NCI-H510A treated with DMSO at 0.1 percent for 48 hours (cell line): ENCODE measurements at places on chromosomes 2 and 18.

- no peak for DNase-seq
These were observed 977.6 kb downstream of the SUCLG1 start for GRCh38 chr2:83481436-83481835.

- no peak for DNase-seq
These were observed at the start of gene ZEB2 for GRCh38 chr2:144519934-144520731. TSS of gene ZEB2 (minus strand) at chr2:144520119. CDS start at chr2:144517350, 2,769 bp downstream.

- DNase-seq = no peak
These were observed 62.7 kb downstream of the CCDC148 start for GRCh38 chr2:158393886-158394285.

DNA sequence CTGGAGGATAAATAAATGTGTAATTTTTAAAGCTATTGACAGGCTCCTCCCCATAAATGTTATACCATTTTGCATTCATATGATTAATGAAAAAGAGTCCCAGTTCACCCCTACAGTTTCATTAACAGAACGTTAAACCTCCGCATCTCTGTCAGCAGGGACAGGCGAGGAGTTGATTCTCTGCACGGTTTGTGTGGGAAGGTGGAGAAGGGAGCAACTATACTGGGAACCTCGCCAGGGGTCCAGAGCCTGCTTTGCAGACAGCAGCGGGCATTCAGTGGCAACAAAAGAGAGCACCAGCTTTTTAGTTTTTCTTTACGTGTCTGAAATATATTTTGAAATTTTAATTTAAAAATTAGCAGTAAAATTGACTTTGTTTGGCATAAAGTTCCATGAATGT lies 101.4 kb downstream of the FARSB start:
- no peak for DNase-seq

DNA sequence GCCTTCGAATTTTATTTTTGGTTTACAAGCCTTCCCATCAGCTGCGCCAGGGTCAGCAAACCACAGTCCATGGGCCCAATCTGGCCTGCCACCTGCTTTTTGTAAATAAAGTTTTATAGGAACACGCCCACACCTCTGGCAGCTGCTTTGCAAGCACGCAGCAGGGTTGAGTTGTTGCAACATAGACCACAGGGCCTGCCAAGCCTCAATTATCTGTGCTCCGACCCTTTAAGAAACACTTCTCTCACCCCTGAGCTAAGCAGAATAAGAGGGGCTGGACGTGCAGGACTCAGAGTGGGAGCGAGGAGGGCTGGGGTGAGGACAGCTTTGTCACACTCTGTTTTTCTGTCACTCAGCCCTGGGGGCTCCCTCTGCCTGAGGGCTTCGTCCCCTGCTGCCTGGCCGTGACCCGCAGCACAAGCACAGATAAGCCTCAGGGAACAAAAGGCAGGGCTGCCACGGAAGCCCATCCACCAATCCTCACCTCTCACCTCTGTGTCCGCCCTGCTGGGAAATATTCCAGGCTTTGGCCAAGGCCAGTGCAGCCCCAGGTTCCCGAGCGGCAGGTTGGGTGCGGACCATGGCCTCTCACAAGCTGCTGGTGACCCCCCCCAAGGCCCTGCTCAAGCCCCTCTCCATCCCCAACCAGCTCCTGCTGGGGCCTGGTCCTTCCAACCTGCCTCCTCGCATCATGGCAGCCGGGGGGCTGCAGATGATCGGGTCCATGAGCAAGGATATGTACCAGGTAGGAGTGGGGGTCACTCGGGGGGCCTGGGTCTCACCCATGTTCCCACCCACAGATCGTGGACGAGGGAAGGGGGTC lies at the start of gene AGXT:
Gene AGXT (plus strand): TSS at position 539 of the 823 bp plus-strand sequence. CDS start 42 bp downstream, at position 581.
- peak; percentile 46 for DNase-seq

GRCh38 chr2:15943378-15944280 lies 3.3 kb downstream of the MYCN start:
- no peak for DNase-seq

GRCh38 chr2:45687964-45688363 lies 36.5 kb downstream of the PRKCE start:
- no peak for DNase-seq

DNA sequence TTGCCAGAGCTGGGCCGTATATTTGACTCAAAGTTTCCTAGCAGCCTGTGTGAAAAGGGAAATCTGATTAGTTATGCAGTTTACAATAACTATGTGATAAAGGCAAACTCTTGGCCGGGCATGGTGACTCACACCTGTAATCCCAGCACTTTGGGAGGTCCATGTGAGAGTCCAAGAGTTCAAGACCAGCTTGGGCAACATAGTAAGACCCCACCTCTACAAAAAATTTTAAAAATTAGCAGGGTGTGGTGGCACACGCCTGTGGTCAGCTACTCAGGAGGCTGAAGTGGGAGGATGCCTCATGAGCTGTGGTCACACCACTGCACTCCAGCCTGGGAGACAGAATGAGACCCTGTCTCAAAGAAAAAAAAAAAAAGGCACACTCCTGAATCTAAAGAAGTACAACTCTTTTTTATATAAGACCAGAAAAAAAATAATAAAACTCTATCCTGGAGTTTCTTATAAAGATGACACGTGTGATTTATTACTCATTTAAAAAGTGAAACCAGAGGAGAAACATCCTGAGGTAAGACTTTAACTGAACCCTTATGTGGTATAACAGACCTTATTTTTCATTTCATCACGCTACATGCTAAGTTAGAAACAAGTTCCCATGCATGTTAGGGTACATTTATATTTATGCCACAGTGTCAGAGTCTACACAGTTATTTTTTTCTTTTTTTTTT lies 32.6 kb upstream of the KCMF1 start:
- DNase-seq = no peak

DNA sequence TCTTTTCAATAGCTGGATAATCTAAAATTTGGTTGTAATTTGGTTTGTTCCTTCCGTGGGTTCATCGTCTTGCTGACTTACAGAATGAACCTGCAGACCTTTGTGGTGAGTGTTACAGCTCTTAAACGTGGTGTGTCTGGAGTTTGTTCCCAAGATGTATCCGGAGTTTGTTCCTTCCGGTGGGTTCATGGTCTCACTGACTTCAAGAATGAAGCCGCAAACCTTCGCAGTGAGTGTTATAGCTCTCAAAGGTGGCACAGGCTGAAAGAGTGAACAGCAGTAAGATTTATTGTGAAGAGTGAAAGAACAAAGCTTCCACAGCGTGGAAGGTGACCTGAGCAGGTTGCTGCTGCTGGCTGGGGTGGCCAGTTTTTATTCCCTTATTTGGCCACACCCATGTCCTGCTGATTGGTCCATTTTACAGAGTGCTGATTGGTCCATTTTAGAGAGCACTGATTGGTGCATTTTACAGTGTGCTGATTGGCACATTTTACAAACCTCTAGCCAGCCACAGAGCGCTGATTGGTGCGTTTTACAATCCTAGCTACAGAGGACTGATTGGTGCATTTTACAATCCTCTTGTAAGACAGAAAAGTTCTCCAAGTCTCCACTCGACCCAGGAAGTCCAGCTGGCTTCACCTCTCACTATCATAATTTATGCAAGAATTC lies 16.6 kb downstream of the RALB start:
- no peak for DNase-seq

DNA sequence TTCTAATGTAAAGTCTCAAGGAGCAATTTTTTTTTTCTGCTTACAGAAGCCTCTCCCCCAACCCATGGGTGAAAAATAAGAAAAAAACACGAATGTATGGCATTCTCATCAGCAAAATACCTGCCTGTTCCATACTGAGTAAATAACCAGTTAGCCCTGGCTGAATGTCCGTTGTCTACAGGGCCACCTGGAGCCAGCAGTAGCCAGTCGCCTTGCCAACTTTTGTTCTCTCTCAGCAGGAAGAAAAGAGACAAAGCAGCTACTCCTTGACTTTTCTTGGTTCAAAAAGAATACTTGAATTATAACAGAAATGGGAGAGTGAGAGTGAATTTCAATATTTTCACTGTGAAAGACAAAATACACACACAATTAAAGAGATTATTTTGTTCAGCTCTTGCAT lies 532.9 kb upstream of the CRIM1 start:
- no peak for DNase-seq

DNA sequence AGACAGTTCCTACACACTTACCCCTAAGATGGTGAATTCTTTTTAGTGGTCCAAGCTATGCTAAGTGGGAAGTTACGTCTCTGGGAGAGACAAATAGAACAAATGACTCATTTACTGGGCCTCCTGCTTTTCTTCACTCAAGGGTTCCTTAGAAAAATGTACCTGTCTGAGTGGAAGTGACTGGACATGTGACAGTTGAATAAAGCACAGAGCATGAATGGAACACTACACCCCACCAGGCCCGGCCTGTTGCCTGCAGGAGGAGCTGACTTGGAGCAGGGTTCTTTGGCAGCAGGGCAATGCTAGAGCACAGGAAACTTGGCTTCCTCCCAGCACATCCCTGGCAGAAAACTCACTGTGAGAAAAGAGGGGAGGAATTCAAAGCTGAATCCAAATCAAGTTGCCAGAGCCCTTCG lies 451.0 kb upstream of the SETBP1 start:
- DNase-seq = no peak

DNA sequence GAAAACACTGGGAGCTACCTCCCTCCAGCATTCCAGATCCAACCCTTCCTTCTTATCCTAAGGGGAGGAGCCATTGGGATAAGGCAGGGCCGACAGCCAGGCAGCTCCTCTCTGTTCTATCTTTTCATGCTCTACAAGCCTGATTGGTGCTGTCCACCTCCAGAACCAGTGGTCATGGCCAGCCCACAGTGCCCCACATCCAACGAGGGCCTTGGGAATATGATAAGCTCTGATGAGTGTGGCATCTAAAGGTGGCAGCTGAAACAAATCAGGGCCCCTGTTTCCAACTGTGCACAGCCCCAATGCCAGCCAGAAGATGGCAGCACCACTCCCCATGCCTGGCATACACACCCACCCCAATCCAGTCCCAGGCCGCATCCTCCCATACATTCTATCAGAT lies 329.3 kb downstream of the C1D start:
- DNase-seq = peak; percentile 0

- no peak for DNase-seq
These were observed 26.2 kb downstream of the TAF4B start for GRCh38 chr18:26252411-26252810.

DNA sequence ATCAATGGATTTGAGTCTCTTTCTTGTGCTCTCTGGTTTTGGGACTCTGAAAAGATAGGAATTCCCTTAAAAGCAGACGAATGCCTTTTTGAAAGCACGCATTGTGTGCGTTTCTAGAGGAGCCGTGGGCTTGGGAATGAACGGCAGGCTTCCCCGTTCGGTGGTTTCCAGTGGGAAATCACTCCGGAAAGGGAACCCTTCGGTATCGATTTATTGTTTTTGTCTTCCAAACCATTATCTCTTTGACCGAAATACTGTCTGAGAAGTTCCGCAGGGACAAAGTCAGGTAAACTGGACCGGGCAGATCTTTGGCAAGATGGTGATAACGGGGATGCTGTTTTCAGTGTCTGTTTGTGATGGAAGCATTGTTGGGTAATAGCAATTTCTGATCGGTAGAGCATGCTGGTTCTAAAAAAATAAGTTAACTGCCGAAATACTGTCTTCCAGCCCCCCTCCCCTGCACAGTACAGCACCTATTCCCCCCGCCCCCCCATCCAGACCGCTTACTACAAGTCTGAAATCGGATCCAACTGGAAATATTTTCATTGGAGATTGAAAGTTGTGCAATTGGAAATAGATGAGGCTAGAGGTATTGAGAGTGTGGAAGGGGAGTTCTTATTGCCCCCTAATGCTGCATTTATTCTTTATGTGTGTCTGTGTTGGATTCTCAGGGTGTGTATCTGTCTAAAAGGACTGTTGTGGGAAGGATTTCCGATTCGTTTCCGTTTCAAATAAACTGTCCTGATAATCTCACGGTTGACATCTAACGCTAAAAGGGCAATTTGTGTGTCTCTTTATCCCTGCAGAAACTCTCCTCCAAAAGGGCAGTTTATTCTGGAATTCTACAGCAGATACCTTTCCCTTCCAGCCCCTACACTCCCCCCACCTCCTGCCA lies 635 bp downstream of the SETBP1 start:
- no peak for DNase-seq

DNA sequence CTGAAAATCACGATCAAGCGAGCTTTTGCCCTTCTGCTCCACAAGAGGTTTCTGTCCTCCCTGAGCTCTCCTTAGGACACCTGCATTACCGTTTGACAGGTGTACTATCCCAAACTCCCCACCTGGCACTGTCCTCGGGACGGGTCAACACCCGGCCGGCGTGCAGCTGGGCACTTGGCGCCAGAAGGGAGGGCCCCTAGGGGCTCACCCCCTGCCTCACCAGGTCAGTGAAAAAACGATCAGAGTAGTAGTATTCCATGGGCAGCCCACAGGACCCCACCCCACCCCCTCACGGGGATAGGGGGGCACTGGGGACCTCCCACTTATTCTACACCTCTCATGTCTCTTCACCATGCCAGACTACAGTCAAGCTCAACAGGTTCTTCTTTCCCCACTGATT lies 117.6 kb upstream of the ANKRD30BL start:
- no peak for DNase-seq

GRCh38 chr2:159637988-159638501 lies 21.7 kb upstream of the BAZ2B start:
- no peak for DNase-seq

DNA sequence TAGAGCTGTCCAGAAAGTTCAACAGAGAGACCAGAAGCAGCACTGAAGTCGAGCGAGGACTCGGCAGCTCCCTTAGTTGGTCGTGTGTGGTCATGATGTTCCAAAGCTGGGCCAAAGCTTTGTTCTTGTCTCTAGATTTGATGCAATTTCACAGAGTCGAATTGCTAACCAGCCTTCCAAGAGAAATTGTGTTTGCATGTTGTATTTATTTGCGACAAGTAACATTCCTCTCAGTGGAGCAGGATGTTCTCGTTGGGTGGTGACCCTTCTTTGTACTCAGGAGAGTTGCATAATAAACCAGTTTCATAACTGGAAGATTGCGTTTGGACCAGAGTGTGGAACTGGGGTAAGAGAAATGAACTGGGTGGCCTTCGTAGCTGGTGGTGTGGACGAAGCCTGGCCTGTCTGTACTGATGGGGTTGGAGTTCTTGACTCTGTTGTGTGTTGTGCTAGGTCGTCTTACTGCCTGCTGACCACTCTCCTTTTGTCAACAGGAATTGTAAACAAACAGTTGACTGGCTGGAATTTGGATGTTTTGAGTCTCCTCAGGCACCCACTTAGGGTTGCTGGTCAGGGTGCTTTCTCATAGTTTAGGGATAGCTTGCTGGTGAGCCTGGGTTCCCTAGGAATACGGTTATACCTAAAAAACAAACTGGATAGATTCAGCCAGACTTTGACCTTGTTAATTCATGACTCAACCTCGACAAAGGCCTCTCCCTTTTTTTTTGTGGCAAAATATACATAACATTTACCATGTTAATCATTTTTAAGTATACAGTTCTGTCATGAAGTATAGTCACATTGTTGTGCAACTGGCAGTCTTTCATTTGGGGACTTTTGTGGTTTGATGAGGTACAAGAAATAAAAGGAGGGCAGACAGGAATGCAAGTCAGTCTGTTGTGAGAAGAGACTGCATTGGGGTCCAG lies 28.9 kb upstream of the TOGARAM2 start:
- DNase-seq = no peak

GRCh38 chr18:48412339-48412929 lies 3.3 kb upstream of the ZBTB7C start:
- DNase-seq = peak; percentile 49
